Activated effector memory CD4-positive, alpha-beta T cell treated with Interleukin-2 at 50 U/mL for 16 hours (primary cell): ENCODE measurements at places on chromosomes 3 and 15.

- peak; percentile 30 for DNase-seq
Measured at GRCh38 chr15:31867536-31868442, 162.5 kb upstream of the CHRNA7 start.

GRCh38 chr3:152858170-152858800, 23.4 kb downstream of the P2RY1 start:
- DNase-seq, result no peak

- no peak for DNase-seq
Measured at GRCh38 chr3:128775241-128775640, 49.3 kb downstream of the RAB7A start.

DNA sequence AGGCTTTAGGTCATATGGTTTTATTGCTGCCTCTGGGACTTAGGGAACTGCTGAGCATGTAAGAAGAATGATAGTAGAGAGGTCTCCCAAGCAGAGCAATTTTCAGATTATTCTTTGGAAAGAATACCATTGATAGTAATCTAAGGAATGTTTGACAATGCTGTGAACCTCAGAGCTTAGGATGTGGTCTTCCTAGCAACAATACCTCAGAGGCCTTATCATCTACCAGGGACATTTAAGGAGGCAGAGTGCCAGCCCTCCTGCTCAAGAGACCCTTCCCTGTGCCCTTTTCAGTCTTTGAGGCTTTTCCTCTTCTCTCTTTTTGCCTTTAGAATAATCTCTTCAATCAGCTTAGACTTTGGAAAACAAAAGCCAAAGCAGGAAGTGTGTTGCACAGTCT, 272.1 kb downstream of the OXSM start:
- no peak for DNase-seq

GRCh38 chr3:171393032-171393744, 67.0 kb downstream of the TNIK start:
- no peak for DNase-seq

DNA sequence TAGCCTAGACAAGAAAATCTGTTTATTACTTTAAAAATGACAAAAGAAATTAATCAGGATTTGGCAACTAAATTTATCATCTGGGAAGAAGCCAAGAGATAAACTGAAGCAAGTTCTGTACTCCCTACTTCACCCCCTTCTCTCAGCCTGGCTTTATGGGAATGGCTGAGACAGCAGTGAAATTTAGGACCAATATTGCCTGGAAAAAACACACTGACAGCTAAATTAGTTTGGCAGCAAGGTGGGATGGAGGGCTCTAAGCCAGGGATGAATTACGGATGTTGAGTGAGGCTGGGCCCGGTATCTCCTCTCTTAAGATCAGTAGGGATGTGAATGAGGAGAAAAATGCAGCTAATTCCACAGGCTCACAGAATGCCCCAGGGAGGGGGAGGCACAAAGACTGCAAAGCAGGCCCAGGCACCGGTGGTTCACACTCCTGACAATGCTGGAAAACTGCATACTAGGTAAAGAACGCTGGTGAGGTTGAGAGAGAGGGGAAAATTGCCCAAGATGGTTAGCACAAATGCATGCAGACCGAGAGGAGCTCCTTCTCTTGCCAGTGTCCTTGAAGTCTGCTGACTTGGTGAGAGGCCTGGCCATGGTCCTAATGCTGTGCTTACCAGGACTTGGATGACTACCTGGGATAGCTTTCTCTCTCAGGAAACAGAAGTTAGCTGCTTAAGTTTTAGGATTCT, 89.0 kb downstream of the WDR76 start:
- no peak for DNase-seq

DNA sequence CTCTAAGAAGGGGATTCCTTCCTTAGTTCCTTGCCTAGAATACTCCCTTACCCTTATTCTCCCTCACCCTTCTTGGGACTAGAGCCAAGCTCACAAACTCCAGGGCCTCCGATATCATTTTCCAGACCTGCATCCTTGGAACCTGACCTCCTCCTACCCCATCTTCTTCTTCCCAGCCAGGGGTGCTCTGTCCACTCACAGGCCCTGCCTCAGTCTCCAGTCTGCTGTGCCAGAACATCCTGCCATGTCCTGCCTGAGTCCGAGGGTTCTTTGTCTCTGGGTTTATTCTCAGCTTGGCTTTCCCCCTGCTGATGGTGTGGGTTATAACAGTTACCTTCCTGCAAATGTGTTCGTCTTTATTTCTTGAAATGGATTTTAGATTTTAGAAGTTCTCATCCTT, 59.9 kb upstream of the MCF2L2 start:
- no peak for DNase-seq

- DNase-seq, result no peak
Measured at GRCh38 chr15:56963126-56963525, 44.7 kb downstream of the TCF12 start.

DNA sequence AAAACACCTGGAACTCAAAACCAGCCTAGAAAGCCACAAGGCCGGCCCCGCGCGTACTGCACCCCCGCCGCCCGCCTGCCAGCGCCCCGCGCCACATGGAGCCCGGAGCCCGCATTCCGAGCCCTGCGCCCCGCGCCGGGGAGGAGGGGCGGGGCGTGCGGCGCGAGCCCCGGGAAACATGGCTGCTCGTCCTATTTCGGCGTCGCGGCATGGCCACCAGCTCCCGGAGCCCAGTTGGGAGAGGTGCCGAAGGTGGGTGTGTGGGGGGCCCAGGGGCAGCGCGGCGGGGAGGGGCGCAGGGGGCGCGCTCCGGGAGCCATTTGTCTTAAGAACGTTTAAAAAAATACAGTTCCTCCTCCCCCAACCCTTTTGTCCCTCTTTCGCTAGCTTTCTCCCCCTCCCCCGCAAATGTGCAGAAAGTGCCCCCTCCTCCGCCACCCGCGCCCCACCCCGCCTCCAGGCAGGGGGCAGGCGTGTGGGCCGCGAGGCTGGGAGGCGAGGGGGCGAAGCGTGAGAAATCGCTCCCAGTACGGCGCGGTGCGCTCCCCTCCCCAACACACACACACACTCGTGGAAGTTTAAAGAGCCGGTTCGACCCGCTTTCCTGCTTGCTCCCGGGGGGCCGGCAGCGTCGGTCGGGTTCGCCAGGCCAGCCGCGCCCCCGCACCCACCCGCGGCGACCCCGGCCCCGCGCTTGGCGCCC, 2.5 kb downstream of the ANP32A start:
- DNase-seq, result peak; percentile 59

DNA sequence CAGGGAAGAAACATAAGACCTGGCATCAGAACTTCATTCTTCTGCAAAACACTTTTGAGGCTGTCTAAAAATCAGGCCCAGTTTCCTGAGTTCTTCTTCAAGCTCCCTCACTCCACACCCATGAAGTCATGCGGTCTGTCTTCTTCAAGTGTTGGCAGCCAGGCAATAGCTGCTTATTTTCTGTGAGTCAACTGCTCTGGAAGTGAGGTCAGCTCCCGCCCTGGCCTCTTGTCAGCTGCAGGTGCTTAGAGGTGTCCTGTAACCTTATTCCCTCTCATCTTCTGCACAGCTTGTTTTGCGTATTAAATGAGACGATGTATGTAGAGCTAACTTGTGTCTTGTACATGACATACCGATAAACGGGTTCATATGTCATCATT, 226.1 kb downstream of the ADAMTS17 start:
- no peak for DNase-seq

- no peak for DNase-seq
Measured at GRCh38 chr15:58929891-58930416, 3.5 kb downstream of the SLTM start.

- DNase-seq, result no peak
Measured at GRCh38 chr3:100404250-100404548, 2.9 kb downstream of the LNP1 start.

DNA sequence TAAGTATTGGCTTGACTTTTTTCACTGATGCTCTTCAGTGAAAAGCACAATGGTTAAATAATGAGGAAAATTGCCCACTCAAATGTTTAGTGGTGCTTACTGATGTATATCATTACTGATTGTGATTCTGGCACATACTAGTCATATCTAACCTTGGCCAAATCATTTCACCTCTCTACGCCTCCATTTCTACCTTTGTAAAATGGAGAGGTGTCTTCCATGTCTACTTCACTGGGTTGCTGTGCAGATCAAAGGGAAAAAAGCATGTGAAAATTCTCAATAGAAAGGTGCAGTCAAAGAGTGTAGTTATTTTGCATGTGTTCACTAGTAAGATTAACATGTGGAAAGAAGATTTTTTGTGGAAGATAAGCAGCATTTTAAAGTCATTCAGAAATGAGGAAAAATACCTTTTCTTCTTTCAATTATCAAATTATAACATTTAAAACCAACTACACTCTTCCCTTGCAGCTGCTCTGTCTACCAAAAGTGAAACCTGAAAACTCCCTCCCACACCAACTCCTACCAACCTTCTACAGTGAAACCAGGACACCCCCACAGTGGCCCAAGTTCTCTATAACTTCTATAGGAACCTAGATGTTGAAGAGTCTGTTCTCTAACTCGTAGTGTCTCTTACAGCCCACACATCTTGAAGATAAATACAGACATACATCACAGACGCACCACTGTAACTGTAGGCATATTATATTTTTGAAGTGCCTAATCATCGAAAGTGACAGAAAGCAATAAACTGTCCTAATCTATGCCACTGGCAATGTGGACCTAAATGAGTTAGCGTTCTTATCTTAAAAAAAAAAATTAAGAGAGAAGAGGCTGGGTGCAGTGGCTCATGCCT, 1.4 kb downstream of the CD200R1 start:
- no peak for DNase-seq

DNA sequence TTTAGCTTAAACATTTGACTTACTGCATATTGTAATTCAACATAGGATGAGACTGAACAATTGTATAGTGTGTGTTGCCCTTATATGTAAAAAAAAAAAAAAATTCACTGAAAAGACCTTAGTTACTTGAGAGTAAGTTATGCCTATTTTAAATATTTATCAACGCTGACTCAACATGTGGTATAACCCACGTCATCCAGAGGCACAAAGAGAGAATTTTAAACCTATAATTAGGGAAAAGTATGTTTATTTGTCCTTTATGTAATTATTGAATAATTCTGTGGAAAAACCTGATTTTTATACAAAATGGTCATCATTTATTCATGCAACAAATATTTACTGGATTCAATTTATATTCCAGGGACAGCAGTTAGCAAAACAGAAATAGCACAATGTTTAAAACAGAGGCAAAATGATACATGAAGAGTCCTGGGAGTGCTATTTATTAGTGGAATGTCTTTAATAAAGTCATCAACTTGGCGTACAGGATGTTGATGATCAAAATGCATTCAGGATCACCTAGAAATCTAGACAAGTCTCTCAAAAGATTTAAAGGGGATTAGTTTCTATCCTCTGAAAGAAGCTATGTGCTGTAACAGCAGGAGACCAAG, 223.7 kb downstream of the PCCB start:
- no peak for DNase-seq

GRCh38 chr3:61928776-61929314, 367.5 kb downstream of the PTPRG start:
- DNase-seq, result no peak

DNA sequence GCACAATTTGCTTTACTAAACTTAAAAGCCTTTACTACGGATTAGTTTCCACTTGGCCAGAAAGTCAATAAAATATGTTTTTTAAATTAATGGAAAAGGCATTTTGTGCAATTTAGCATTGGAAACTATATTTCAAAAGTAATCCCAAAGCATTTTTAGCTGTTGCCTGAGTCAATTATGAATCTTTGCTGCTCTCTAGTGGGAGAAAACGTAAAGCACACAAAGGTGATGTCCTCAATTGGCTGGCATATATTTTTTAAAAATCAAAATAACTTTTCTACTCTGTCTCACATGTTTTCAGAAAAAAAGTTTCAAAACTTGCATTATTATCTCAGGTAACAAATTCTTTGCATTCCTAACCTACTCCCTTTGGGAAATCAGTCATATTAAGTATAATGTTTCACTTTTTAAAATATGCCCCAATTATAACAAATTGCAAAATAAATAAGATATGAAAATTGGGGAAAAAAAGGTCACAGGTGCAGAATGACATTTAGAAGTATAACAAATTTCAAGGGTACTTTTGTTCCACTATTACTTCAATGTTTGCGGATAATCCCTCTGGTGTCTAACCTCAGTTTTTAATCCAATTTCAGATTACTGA, 47.2 kb upstream of the TEX55 start:
- DNase-seq, result no peak

DNA sequence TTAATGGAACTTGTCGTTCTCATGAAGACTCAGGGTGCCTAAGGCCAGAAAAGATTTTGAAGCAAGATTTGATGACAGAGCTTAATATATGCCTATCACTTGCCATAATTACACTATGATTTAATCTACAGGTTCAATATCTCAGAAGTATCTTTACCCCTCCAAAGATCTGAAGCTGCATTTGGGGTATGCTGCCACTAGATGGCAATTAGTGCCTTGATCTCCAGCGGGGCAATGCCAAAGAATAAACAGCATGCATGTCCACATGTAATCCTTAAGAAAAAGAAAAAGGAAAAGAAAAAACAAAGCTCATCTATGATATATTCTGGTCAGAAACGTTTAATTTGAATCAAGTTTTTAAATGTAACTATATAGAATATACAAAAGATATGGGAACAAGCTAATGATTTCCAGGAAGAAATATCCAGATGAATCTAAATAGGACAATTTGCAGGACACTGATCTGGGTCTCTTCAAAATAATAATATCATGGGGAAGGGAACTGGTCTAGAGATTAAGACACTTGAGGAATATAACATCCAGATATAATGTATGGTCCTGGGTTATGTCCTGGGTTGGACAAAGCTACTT, 55.0 kb upstream of the SOX14 start:
- no peak for DNase-seq

DNA sequence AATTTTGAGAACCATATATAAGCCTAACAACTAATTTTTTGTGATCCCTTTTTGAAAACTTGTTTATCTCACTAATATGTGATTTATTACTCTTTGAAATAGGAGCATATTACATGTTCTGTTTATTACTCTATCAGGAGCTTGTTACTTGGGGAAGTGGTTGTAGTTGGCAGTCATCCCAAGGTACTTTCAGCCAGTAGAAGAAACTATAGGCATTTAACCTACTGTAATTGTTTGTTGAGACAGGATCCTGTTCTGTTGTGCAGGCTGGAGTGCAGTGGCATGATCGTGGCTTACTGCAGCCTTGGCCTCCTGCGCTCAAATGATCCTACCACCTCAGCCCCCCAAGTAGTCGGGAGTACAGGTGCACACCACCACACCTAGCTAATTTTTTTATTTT, 195.6 kb downstream of the TCF12 start:
- DNase-seq, result no peak

DNA sequence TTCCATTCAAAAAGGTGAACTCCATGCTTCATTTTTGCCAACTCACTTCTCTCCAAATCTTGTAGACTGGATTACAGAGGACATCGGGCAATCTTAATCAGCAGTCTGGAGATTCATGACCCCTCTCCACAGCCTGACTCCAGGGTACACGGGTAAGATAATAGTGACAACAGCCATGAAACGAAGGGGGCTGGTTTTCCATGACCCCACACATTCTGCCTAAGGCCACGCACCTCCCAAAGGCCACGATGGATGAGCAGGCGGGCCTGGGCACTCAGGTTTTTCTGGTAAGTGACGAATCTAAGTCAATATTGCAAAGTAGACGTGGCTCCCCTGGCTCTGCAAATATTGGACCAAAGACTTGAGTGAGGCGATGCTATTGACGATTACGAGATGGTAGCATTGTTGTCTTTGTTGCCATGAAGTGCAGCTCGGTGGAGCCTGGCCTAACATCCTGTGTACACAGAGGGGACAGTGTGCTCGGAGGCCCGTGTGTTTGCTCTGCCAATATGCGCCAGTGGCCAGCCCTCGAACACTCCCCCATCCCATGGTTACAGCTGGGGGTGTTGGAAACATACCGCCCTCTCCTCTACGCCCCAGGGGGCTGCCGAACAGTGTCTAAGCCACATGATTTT, 119.1 kb downstream of the OPA1 start:
- DNase-seq, result no peak

GRCh38 chr3:78139166-78139565, 1099.3 kb downstream of the ROBO2 start:
- no peak for DNase-seq
